ENCODE measurements at places on chromosomes 4 and X.

DNA sequence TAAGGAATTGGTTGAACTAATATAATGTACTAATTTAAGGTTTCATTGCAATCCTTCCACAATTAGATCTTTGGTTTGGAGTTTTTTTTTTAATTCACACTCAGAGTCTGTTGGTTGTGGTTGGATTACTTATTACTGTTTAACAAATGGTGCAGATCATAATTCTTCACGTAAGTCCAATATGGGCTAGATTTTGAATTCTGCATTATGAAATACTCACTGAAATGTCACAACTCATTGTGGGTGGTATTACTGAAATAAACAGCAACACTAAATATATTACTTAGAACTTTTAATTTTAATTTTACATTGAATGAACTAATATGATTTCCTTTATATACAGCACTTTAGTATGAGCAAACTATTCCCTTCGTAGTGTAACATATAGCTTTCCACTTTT is 94.2 kb upstream of the MYOZ2 start:
- no peak for DNase-seq

GRCh38 chr4:150072906-150073714 is 5.1 kb upstream of the DCLK2 start:
- no peak for DNase-seq

DNA sequence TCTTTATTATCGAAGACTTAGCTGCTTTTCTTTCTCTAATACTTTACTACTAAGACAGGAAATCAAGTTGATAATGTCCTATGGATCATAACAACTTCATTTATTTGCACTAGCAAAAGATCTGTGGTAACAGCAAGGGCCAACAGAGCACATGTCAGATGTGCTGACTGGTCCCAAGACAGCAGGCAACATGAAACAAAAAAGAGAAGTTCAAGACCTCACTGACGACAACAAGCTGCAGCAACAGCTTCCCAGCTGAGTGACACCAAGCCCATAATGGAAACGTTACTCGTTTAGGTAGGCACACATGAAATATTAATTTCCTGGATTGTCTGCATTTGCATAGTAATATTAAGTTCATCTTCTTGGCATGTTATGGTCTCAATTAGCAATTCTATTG is 126.9 kb downstream of the UNC5C start:
- no peak for DNase-seq

- DNase-seq: no peak
Observed at GRCh38 chr4:141174457-141174856, 41.2 kb upstream of the RNF150 start.

DNA sequence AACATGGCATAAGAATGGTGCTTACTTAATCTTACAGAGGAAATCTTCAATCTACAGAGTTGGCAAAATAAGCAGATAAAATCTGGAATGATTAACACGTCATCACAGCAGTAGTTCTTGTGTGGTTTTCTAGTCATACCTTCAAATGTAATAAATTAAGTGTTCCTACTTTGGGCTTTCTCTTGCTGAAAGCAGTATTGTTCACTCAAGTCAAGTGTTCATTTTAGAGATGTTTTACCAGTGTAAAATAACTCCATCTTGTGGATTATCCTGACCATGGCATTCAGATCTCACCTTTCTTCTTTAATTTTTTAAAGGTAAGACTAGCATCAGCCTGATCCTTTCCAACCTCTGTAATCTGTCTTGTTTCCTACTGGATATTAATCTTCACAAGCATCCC is 72.9 kb downstream of the ADAMTS3 start:
- no peak for DNase-seq

DNA sequence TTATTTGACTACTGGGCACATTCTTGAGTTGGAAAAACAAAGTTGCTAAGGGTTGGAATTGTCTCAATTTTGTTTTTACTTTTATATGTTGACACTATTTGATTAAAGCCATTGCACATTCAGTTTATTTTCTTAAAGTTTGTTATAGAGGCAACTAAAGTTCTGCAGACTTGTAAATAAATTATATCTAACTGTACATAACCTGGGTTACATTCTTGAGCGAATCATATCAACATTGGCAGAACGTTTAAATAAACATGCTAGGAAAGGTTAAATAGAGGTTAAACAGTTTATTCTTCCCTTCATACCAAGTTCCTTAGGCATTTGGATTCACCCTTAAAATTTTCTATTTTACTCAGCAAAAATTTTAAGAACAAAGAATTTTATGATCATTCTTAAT is 74.5 kb downstream of the UCHL1 start:
- DNase-seq: no peak

- peak; percentile 14 for DNase-seq
Observed at GRCh38 chr4:10084651-10085358, 31.8 kb downstream of the WDR1 start.

- DNase-seq: no peak
Observed at GRCh38 chr4:48509543-48509942, 19.5 kb downstream of the ZAR1 start.

DNA sequence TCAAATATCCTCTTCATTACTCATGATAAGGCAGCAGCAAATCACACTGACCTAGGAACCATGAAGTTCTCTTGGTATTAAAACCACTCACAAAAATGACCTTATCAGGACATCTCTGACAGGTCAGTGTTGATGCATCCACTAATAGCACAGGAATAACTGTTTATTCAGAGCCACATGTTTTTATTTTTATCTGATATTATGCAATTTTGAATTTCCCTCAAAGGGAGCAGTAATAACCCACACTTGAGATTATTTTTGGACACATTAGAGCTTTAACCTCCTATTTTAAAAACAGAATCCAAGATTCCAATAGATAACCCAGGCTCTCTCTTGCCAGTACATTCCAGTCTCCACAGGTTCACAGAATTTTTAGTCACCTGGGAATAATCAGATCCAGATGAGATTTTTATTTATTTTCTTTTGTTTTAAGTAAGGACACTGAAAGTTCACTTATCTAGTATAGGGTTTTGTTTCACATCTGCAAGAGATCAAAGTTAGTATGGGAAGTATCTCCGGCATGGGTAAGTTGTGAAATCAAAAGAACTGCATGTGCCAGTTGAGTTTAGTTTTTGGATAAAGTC is 36.3 kb upstream of the MYOZ2 start:
- DNase-seq: no peak

DNA sequence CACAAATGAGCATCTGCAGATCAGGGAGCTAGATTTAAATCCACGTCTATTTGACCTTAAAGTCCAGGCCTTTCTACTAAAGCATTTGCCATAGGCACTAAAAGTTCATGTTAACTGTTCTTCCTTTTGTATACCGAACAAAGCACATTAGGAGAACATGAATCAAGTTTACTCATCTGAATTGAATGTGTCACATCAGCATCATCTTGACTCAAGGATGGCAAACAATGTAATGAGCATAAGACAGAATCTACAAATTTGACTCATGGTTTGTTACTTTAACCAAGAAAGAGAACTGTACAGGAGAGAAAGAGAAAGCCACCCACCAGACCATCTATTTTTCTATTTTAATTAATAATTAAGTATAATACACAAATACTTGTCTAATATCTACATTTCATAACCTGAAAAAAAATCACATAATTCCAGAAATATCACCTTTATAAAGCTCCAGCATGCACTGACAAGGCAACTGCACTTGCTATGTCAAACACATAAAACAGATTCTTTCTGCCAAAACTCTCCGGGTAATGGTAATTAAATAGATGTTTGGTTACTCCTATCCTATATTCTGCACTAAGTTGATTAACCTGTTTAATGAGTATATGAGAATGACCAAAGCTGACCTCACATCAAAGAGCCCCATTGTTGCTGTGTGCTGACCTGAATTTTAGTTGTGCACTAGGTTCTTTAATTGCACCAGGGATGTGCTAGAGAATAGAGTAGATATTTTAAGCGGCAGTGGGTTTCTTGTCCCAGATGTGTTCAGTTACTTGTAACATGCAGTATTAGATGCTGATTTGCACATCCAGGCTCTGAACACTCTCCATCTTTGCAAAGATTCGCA is 42.5 kb upstream of the LEF1 start:
- DNase-seq: no peak

GRCh38 chr4:173253561-173253960 is 80.6 kb downstream of the HMGB2 start:
- DNase-seq: no peak

DNA sequence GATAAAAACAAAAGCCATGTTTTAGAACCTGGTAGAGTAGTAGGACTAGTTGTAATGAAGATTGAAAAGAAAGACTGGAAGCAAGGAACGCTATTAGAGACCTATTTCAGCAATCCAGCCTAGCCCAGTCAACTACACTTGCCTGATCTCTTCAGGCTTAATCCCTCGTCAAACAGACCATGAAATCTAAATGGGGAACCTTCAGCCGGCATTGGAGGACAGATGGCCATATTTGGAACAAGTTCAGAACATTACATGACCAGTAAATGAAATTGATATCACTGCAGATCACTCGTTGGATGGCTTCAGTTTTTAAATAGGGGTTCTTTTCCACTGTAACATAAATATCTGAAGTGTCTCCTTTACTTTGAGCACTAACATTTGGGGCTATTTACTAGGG is 84.8 kb upstream of the WDR44 start:
- DNase-seq: no peak

DNA sequence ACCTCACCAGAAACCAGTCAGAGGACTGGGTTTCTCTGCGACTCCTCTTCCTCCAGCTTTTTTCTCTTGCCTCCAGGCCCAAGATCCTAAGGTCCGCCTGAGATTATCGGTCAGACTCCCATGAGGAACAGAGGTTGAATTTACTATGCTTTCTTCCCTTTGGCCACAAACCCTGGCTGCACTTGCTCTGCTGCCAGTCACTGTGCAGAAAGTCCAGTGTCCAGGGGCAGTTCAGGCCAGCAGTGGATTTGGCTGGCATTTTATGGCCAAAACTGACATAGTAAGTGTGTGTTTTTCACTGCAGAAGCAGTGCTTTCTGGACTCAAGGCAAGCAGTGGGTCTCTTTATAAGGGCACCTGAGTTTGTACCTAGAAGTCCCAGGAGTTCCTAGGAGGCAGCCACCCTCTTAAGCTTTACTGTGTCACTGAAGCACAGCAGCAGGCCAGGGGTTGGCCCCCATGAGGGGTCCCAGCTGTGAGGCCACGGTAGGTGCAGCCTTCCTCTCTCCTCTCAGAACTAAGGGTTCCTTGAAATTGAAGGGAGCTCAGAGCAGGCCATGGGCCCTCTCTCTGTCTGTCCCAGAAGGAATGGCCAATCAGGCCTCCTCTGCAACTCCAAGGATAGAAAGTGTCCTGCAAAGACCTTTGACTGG is 3.4 kb downstream of the RTL5 start:
- no peak for DNase-seq

DNA sequence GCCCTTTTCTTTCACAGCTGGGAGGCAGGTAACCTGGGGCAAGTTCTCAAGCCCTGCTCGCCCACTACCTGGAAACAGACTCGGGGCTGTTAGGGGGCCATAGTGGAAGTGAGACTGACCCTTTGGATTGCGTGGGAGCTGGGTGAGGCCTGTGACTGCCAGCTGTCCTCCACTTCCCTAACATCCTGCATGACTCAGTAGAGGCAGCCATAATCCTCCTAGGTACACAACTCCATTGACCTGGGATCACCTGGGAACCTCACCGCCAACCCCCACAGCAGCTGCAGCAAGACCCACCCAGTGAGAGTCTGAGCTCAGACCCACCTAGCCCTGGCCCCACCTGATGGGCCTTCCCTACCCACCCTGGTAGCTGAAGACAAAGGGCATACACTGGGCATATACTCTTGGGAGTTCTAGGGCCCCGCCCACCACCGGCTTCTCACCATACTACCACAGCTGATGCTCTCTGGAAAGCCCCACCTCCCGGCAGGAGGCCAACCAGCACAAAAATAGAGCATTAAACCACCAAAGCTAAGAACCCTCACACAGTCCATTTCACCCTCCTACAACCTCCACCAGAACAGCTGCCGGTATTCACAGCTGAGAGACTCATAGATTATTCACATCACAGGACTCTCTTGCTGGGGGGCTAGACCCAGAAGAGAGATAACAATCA is 61.1 kb upstream of the DCTD start:
- peak; percentile 7 for DNase-seq

Measured in left colon (tissue), 2 donors.